ENCODE measurements at places on chromosomes 13 and 19.
A peak's percentile ranks its signal among the peaks of the same experiment; 100 is the strongest.

- no peak for DNase-seq
Observed at GRCh38 chr13:32041429-32041828, 9.9 kb downstream of the FRY start.

DNA sequence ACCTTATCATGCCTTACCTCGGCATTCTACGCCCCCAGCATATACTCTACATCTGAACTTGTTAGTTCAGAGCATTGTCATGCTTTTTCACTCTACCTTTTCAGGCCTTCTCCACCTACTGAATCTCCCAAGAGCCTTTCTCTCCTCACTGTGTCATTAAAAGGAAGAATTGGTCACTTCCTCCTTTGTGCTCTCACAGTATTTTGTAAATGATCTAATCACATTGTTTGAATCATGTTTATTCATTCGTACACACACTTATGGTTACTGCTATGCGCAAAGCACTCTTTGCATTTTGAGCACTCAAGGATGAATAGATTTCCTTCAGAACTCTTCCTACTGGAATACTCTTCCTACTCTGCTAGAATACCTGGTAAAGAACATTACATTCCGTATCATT, 15.8 kb upstream of the ELF1 start:
- DNase-seq: no peak

DNA sequence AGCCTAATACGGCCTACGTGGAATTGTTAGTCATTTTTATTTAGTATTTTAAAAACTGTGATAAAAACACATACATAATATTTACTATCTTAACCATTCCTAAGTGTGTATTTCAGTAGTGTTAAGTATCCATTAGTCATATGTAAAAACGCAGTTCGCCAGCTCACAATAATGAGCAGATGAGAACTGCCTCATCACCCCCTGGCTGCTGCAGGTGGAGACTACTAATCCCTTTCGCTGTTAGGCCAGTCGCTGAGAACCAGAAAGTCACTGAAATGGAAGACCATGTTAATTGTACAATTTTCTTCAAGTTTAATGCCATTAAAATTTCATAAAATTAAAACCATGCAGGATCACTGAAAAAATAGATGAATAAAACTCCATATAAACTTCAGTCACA, 1.6 kb downstream of the ESD start:
- DNase-seq: no peak

DNA sequence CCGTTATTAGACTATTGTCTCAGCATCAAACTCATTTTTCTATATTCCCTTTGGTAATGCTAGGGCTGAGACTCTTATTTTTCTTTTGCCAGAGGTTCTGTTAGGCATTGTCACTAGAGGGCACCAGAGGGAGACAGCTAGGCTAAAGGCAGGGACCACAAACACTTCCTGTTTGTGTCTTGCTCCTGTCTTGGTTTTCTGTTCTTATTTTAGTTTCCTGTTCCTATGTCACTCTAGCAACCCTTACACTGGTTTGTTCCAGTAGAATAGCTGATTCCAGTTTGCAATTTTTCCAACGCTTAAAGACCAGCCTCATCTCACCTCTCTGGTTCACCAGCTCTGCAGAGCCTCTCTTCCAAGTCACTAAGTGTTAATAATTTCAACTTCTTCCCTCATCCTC, 772.0 kb downstream of the DIAPH3 start:
- DNase-seq: peak; percentile 1

DNA sequence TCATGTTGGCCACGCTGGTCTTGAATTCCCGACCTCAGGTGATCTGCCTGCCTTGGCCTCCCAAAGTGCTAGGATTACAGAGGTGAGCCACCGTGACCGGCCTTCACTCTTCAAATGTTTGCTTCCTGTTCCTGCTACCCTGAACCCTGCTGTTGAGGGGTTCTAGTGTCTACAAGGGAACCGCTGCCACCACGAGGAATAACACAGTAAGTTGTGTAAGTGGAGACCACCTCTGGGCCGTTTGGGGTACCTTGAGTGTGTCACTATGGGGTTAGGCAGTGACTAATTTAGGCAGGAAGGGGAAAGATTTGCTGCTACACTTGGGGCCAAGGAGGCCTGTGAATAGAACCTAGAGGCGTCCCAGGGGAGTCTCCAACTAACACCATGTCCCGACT, 2.2 kb upstream of the MYADM start:
- DNase-seq: no peak

DNA sequence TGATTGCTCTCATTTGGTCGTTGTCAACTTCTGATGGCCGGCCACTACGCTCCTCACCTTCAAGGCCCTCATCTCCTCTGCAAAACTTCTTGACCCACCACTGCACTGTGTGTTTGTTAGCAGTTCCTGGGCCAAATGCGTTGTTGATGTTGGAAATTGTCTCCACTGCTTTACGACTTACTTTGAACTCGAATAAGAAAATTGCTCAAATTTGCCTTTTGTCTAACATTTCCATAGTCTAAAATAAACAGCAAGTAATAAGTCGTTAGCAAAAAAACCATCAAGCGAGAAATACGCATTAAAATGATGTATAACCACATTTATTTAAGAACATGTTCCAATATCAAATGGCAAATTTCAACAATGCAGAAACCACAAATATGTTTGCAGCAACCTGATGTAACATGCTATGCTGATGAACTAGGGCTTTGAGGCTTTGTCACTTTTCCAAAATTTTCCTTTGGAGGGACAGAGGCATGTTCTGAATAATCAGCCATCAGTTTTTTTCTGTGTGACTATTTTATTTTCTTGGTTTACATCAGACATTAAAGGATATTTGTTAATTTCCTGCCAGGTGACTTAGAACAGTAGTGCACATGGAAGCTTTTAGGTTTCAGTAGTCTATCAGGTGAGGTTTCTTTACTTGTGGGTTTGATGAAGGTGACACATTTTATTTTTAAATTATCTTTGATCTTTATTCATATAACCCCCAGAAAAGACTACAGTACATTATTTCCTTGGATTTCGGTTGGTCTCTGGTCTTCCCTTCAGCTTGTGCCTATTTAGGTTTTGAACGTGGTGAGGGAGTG, 74.7 kb upstream of the TEX29 start:
- no peak for DNase-seq

- no peak for DNase-seq
Observed at GRCh38 chr19:29247051-29247450, 34.1 kb upstream of the UQCRFS1 start.

DNA sequence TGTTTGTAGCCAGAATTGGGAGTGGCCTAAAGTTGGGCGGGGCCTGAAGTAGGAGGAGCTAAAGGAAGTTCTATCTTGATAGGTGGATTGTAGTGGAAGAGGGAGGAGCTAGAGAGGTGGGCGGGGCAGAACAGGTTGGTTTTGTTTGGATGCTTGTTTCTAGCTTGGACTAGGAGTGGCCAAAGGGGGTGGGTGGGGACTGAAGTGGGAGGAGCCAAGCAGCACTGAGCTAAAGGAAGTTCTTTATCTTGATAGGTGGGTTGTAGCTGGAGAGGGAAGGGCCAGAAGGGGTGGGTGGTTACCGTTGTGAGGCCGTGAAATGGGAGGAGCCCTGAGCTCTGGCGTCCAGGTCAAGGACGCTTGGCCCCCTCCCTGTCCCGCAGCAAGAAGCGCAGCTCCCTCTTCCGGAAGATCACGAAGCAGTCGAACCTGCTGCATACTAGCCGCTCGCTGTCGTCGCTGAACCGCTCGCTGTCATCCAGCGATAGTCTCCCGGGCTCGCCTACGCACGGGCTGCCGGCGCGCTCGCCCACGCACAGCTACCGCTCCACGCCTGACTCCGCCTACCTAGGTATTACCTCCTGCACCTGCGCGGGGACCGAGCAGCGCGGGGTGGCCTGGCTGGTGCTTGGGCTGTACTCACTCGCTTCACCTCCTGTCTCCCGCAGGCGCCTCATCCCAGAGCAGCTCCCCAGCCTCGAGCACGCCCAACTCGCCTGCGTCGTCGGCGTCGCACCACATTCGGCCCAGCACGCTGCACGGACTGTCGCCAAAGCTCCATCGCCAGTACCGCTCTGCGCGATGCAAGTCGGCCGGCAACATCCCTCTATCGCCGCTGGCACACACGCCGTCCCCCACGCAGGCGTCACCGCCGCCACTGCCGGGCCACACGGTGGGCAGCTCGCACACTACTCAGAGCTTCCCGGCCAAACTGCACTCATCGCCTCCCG, 8.0 kb downstream of the DNASE2 start:
- peak; percentile 30 for DNase-seq

GRCh38 chr13:54305377-54305776, 1276.8 kb downstream of the OLFM4 start:
- DNase-seq: no peak

DNA sequence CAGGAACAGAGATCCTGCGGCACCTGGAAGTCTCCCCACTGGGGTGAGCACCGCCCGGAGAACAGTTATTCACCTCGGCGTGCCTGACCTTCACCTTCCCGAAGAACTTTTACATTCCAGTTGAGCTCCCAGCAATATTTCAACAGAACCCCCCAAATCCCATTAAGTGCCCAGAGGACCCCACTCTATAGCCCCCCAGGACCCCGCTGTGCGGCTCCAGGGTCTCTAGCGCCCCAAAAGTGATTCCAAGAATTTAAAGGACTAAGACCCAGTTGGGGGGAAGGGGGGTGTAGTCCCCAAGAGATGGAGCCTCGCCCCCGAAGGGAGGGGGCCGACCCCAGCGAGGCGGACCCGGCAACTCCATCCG, 480 bp downstream of the GPR108 start:
- DNase-seq: no peak

DNA sequence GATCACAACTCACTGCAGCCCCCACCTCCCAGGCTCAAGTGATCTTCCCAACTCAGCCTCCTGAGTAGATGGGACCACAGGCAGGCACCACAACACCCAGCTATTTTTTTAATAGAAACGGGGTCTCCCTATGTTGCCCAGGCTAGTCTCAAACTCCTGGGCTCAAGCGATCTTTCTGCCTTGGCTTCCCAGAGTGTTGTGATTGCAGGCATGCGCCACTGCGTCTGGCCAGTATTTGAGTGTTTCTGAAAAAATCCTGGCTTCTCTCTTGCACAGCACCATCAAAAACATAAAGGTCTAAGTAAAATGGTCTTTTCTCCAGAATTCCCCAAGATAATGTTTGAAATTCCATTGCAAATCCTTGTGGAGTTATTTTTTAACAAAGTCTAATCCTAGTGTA, 47.8 kb downstream of the ELF1 start:
- no peak for DNase-seq

- no peak for DNase-seq
Observed at GRCh38 chr13:52158629-52159158, 703 bp downstream of the NEK3 start.

DNA sequence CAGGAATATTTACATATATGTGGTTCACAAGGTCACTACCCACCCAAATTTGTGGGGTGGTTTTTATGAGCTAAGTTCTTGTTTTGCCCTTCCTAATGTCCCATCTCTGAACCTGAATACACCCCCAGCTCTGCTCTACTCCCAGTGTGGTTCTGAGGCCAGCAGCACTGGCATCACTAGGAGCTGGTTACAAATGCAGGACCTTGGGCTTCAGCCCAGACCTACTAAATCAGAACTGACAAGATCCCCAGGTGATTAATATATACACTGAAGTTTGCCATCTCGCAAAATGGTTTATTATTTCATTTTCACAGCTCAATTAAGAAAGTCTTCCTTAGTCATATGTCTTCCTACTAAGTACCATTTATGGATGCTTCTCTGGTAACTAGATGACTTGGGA, 67.9 kb downstream of the FOXO1 start:
- no peak for DNase-seq

DNA sequence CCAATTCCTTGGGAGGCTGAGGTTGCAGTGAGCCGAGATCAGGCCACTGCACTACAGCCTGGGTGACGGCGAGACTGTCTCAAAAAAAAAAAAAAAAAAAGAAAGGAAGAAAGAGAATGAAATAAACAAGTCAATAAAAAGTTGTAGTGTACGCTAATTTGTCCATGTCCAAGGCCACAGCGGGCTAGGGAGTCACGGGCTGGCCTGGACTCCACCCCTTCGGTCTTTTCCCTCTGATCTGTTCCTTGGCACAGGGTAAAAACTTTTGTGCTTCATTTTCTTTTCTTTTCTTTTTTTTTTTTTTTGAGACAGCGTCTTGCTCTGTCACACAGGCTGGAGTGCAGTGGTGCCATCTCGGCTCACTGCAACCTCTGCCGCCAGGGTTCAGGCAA, 19.4 kb upstream of the MKNK2 start:
- DNase-seq: no peak

- peak; percentile 97 for DNase-seq
Observed at GRCh38 chr19:35757749-35758608, at the start of gene PROSER3. PROSER3 (plus strand) TSS chr19:35758176; CDS start chr19:35758216, 40 bp downstream.

- DNase-seq: no peak
Observed at GRCh38 chr13:98228661-98229341, 51.7 kb upstream of the RNF113B start.

- no peak for DNase-seq
Observed at GRCh38 chr19:5058521-5059212, 89.8 kb downstream of the KDM4B start.

- DNase-seq: no peak
Observed at GRCh38 chr13:45101327-45102018, 18.8 kb upstream of the GTF2F2 start.

DNA sequence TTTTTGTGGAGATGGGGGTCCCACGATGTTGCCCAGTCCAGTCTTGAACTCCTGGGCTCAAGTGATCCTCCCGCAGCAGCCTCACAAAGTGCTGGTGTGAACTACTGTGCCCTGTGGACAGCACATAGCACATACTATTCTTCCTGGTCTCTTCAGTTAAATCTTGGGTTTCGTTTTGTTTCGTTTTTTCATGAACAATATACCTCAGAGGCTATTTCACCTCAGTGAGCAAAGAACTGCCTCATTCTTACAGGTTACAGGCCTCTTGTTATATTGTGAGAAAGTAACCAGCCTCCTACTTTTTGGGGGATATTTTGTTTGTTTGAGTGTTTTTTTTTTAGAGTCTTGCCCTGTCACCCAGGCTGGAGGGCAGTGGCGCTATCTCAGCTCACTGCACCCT, 1.3 kb upstream of the C3 start:
- no peak for DNase-seq

GRCh38 chr13:26811581-26811980, 51.0 kb upstream of the GPR12 start:
- DNase-seq: no peak

- DNase-seq: no peak
Observed at GRCh38 chr13:75647126-75647784, 11.1 kb downstream of the LMO7 start.

- no peak for DNase-seq
Observed at GRCh38 chr13:100528820-100529219, 59.8 kb downstream of the GGACT start.

GRCh38 chr13:32022311-32022710, 9.3 kb upstream of the FRY start:
- no peak for DNase-seq

- no peak for DNase-seq
Observed at GRCh38 chr13:75796825-75797224, 160.7 kb downstream of the LMO7 start.

- no peak for DNase-seq
Observed at GRCh38 chr19:34505321-34506025, 23.9 kb downstream of the WTIP start.
